ENCODE measurements at places on chromosomes 6 and 20.

- peak; percentile 39 for DNase-seq
Measured at GRCh38 chr6:12890171-12890790, 173.7 kb downstream of the PHACTR1 start.

DNA sequence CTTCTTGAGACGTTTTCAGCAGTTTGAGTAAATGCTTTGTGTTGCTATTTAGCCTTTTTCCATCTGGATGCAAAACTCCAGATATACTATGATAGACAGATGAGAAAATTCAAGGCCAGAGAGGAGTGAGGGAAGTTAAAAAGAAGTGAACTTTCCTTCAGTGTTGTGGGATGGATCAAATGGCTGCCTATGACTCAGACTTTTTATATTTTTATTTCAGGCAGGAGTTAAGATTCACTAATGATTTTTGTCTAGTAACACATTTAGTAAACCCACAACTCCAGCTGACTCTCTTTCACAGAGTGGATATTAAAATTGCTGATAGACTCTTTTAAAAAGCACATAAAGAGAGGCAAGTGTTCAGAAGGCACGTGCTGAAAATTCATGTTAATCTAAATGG is 23.2 kb upstream of the PTCHD4 start:
- DNase-seq, result no peak

DNA sequence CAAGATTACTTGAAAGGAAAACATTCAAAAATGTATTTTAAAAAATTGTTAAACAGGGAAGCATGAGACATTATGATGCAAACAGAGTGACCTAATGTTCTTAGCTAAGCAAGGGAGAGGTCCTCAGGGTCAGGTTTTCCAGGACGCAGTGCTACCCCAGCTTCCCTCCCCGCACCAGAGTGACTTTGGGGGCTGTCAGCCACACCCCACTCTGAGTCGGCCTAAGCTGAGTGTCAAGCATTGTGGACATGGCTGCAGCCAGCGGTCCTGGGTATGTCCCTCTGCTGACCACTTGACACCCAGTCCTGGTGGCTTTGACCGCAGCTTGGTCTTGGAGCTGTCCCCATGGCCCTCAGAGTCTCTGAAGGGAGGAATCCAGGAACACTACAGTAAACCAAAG is 54.9 kb upstream of the CD93 start:
- DNase-seq, result no peak

GRCh38 chr6:2743280-2744208 is 7.2 kb downstream of the MYLK4 start:
- DNase-seq, result no peak

DNA sequence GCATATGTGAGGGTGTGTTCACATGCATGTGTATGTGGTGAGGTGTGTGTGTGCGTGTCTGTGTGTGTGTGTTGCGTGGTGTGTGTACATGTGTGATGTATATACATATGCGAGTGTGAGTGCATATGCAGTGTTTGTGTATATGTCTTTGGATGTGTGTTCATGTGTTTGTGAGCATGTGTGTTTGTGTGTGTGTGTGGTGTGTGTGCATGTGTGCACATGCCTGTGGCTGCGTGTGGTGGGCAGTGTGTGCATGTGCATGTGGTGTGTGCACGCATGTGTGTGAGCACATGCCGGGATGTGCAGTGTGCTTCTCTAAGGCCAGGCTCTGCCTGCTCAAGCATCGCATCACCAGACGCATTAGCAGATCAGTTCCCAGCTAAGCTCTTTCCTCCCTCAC is 5.7 kb downstream of the THBS2 start:
- no peak for DNase-seq

DNA sequence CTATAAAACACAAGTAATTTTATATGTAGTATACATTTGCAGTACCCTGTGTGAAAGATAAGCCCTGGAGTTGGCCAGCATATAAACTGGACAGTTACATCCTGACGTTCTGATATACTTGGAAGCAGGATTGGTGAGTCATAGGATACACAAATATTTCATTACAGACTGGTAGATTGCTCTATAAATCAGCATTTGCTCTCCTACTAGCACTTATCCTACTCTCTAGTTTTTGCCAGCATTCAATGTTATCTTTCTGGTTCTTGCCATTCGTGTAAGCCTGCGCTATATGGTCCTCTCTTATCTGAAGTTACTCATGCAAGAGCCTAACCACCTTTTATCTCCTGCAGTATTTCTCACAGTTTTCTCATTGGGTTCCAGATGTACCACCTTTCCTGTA is 680.2 kb upstream of the MMS22L start:
- DNase-seq, result no peak

GRCh38 chr20:64156886-64157875 is 7.1 kb upstream of the MYT1 start:
- DNase-seq, result no peak

DNA sequence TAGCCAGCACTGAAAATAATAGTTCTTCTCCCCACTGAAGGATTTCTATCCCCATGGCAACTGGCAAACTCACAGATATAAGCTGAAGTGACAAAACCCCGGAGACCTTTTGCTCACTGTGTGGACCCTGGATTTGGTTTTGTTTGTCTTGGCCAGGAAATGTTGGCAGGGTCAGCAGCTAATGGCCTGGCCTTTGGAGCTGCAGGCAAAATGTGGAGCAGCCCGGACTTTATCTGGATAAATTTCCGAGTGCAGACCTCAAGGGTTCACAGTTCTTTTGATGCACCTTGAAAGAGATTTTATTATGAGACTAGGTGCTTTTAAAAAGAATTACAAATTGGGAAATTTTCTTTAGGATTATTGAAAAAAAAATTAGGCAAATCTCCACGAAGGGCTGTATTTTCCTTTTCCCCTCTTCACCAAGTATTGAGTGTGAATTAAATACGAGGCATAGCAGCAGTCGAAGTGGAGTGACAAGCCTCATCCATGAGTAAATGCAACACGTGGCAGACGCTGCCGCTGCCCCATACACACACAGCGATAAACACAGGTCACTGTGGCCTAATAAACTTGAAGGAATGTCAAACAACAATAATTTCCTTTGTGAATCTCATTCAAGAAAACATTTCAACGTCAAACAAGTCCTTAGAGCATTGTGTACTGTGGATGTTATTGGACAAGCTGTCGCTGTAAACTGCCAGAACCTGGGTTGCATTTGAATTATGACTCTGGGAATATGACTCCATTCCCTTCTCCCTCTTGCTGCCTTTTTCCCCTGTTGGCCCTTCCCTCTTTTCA is 35.1 kb upstream of the CCN6 start:
- no peak for DNase-seq

GRCh38 chr6:109457562-109457996 is 2.0 kb upstream of the MICAL1 start:
- DNase-seq, result no peak

DNA sequence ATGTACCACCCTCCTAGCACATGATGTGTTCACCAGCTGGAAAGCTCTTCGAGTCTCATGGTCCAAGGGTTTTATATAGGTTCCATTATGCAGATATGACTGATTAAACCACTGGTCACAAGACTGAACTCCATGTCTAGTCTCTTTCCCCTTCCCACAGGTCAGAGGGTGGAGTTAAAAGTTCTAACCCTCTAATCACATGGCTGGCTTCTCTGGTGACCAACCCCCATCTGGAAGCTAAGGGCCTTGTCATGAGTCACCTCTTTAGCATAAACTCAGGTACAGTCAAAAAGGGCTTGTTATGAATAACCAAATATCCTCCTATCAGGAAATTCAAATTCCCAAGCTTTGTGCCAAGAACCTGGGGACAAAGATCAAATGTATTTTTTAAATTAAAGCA is 52.0 kb upstream of the KLHL31 start:
- DNase-seq, result no peak

- peak; percentile 8 for DNase-seq
Measured at GRCh38 chr6:87430499-87430898, 22.7 kb downstream of the CFAP206 start.

DNA sequence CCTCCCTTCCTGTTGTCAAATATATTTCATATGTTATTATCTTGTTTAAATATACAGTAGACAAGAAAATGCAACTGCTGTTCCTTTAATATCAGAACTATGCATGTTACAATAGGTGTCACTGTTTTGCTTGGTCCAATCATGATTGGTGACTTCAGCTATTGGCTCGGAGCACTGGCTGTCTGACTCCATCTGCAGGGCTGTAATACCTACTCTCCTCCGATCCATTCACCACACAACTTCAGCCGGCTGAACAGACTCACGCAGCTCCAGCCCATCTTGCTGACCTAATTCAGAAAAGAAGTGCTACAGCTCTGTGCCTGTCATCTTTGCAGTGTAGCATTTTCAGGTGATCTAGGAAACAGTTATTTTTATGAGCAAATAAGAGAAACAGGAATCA is at the start of gene BTBD3:
Gene BTBD3 (plus strand): TSS at position 231 of the 400 bp plus-strand sequence. CDS start 383 bp downstream, outside the sequence.
- DNase-seq, result no peak

DNA sequence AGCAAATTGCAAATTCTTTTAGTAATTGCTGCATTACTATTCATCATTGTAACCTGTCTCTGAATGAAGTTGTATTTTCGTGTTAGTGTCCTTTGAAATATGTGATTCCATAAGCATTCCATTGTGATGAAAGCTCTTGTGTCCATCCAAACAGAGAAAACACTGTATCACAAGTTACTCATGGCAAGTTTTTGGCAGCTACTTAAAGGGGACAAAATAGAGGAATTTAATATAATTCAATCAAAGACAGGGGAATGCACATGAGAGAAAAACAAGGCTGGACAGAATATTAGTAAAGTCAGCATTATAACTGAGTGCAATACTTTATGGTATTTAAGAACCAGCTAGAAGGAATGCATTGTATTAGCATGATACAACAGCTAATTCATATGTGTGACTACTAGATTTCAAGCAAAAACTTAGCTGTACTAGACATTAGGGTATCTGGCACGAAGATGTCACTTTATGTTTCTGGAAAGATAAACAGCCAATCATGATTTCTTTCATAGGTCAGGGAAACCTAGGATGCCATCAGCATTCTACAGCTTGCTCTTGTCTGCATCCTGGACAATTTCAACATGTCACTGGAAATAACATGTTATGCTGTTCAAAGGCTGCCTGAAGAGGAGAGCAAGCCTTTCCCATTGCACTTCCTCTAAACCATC is 270.6 kb upstream of the MARCKS start:
- DNase-seq, result no peak

DNA sequence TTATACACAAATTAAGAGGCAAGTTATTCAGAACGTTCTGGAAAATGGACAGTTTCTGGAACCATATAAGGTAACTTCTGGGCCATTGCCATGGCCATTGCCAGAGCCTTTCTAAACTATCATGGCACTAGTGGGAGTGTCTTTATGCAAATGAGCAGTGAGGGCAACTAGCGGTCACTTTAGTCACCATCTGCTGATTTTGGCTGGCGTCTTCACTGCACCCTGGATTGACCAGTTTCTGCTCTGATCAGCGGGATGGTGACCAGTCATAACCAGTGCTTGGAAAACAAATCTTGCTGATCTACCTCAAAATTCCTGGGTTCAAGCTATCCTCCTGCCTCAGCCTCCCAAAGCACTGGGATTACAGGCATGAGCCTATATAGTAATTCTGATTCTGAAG is 7.3 kb upstream of the SNTA1 start:
- no peak for DNase-seq

- peak; percentile 82 for DNase-seq
Measured at GRCh38 chr20:17969884-17970409, 1.1 kb downstream of the MGME1 start.

All from GM12865 (cell line).